Activated CD4-positive, CD25-positive, alpha-beta regulatory T cell treated with anti-CD3 and anti-CD28 coated beads, Interleukin-2, amount 50 U/mL, for 72 hours (primary cell): ENCODE measurements at places on chromosomes 5 and 9.

DNA sequence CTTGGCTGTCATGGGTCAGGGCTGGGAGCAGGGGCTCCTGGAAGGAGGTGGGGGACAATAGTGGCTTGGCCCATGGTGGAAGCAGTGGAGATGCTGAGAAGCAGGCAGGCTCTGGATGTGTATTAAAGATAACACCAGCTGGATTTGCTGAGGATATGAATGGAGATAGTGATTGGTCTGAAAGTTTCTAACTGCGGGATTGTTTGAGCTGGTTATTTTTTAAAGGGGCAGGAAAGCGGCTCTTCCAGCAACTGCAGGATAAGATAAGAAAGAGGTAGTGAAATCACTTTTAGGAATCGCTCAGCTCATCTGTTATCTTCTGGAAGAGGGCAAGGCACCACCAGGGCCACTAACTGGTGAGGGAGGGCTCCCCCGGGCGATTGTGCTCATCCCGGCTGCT, 125.5 kb downstream of the TENT4A start:
- DNase-seq: no peak

- DNase-seq: no peak
Observed at GRCh38 chr9:83633676-83634075, 10.7 kb downstream of the IDNK start.

DNA sequence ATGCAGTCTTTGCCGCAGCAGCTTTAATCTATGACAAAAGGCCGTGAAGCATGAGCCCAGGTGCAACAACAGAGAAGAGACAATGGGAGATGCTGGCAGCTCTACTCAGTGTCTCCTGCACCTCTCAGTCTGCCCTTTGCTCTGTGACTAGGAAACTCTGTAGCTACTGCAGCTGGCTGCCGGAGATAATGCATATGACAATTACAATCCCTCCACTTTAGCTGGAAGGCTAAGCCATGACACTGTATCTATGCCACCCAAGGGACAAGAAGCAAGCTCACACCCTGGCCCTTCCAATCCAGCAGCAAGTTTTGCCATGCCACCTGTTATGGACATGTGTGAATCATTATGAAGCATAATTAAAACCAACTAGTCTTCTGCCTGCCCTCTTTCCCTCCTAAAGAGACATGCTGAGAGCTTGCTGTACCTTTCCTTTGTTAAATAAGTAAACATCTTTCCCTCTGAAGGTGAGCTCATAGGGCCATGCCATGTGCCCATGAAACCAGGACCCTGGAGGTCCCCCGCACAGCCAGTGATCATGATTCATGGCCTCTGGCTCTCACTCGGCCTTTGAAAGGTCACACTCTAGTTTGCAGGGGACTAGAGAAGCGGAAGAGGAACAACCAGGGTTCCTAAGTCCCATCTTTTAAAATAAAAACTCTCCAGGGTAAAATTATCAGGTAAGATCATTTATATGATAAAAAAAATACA, 219.4 kb downstream of the SPOCK1 start:
- no peak for DNase-seq

GRCh38 chr5:306011-306805, 15.3 kb upstream of the AHRR start:
- DNase-seq: no peak

- DNase-seq: no peak
Observed at GRCh38 chr5:164721656-164722055, 1216.2 kb downstream of the MAT2B start.

GRCh38 chr9:99362321-99362720, 140.2 kb downstream of the SEC61B start:
- DNase-seq: no peak

- peak; percentile 25 for DNase-seq
Observed at GRCh38 chr5:1510151-1510561, 13.6 kb downstream of the LPCAT1 start.

GRCh38 chr9:93259490-93260262, 75.7 kb downstream of the WNK2 start:
- no peak for DNase-seq

DNA sequence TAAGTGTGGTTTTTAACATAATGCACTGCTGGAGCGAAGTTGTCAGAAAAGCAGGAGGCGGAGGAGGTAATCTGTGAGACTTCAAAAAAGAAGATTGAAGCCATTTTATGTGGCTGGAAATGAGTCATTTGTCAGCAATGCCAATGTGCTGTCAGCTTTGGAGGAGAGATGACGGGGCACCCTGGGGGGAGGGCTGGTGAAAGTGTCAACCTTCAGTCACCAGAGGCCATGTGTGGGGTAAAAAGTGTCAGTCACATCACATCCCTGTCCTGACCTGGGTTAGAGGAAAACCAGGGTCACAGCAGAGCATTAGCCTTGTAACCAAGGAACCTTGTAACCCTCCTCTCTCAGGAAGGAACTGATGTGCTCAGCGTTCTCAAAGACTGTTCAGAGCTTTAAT, 59.1 kb downstream of the TLR4 start:
- no peak for DNase-seq

DNA sequence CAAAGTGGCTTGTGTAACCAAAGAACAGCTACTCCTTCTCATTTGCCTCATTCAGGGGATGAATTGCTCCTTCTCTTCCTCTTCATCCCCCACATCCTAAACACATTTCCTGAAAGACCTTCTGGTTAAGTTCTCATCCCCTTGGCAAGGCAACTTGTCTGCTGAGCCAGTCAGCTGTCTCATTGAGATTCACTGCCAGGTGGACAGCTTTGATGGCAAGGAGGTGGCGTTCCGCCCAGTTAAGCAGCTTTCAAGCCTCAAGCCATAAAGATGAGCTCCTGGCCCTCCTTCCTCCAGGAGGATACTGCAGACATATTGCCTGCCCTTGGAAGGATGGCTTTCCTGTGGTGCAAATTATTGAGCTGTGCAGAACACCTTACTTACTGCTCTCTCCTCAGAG, 448.6 kb upstream of the MPDZ start:
- DNase-seq: no peak

DNA sequence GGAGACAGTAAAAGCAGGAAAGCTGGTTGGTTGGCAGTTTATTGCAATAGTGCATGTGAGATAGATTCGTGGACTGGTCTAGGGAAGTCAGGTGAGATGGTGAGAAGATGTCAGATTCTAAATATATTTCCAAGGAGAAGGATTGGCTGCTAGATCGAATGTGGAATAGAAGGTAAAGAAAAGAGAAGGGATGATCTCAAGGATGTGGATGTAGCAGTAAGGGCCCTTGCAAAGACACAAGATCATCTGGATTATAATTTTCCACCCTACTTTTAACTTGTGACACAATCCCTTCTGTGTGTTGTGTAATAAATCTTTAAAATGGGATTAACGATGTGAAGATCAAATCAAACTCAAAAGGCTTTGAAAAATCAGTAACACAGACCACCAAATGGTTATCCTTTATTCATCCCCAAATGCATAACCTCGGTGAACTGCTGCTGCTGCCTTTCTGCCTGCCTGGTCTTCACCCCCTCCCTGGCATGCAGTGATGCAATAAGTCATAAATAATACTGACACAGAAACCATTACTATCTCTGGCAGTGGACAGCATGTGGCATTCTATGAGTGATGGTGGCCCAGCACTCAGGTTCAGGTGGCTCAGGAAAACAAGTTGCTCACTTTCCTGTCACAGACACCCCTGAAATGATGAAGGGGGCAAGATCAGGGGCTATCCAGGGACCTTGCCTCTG, 178.4 kb downstream of the FAM114A2 start:
- DNase-seq: no peak

DNA sequence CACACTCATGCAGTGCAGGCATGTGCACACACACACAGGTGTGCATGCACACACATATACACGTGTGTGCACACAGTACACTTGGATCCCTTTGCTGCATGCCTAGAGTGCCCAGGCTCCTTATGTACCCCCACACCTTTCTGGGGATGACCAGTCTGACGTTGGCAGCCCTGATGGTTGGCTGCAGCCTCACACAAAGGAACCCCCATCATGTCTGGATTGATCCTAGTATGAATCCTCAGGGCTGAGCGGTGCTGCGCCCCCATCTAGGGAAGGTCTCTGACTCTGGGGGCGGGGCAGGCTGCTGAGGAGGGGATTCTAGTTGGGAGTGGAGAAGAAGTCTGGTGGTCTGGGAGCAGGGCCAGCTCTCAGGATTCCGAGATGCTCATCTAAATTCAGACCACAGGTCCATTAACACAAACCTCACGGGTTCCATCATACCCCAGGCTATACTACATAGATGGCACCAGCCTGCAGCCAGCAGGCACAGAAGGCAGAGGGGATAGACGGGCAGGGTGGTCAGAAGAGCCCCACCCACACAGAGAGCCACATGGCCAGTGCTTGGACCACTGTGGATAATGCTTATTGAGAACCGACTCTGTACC, 50.5 kb upstream of the OLFM1 start:
- DNase-seq: no peak

- DNase-seq: no peak
Observed at GRCh38 chr9:8684978-8685708, 885.6 kb upstream of the DMAC1 start.

- DNase-seq: no peak
Observed at GRCh38 chr5:90056911-90057705, 352.4 kb downstream of the CETN3 start.

- DNase-seq: no peak
Observed at GRCh38 chr5:133265720-133266526, 214.1 kb downstream of the HSPA4 start.

DNA sequence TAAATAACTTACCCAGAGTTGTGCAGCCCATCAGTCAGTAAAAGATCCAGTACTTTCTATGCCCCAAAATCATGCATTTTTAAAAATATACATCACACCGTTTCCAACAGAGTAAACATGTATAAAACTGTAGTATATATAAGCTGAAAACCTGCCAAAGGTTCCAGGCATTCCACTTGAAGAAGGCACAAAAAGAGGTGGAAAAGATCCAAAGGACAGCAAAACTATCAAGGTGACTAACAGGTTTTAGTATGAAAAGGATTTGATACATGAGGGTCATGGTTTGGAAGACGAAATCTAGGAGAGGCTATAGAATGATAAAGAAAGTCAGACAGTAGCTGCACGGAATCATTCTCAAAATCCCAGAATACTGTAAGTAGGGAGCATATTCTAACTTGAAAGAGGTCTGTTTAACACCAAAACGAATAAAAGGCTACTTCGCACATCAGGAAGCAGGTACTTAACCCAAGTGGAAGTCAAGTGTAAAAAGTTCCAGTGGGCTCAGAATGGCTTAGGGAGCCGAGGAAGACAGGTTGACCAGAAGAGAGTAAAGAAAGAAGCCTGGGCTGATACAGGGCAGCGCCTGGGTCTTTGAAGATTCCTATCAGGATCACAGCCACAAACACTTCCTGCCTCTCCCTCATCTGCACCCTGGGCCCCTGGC, 207.2 kb downstream of the ADAMTS12 start:
- DNase-seq: no peak

DNA sequence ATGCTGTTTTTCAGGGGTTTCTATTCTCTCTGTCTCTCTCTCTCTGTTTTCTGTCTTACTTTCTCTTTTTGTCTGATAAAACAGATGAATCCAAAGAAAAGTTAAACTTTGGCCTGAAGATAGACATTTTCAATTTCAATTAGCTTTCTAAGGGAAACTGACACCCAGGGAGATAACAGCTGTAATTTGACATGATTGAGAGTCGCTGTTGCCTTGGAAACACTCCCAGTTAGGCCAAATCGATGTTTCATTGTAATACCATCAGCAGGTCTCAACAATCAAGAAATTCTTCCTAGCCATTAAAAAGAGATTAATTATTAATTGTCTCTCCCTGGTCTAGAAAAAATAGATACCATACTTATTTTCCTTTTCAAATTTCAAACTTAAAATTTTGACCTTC, 53.0 kb downstream of the ENTREP1 start:
- DNase-seq: no peak

DNA sequence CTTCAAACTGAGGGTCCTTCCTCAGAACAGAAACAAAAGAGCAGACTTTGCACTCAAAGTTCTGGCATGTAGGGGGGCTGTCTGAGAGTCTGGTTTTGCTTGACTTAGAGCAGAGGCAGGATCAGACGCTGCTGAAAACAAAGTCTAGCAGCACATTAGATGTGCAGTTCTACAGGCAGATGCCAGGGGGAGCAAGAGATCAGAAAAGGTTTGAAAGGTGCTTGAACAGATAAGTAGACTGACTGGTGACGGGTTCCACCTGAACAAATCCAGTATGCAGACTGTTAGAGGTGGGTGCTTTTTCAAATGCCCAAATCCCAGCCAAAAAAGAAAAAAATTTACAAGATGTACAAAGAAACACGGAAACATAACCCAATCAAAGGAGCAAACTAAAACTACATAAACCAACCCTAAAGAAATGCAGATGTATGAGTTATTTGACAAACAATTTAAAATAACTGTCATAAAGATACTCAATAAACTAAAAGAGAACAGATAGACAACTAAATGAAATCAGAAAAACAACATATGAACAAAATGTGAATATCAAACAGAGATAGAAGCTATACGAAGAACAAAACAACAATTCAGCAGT, 194.7 kb upstream of the FREM1 start:
- no peak for DNase-seq
